Substantia nigra (tissue), 51 donors: ENCODE measurements at places on chromosomes 11 and 22.

DNA sequence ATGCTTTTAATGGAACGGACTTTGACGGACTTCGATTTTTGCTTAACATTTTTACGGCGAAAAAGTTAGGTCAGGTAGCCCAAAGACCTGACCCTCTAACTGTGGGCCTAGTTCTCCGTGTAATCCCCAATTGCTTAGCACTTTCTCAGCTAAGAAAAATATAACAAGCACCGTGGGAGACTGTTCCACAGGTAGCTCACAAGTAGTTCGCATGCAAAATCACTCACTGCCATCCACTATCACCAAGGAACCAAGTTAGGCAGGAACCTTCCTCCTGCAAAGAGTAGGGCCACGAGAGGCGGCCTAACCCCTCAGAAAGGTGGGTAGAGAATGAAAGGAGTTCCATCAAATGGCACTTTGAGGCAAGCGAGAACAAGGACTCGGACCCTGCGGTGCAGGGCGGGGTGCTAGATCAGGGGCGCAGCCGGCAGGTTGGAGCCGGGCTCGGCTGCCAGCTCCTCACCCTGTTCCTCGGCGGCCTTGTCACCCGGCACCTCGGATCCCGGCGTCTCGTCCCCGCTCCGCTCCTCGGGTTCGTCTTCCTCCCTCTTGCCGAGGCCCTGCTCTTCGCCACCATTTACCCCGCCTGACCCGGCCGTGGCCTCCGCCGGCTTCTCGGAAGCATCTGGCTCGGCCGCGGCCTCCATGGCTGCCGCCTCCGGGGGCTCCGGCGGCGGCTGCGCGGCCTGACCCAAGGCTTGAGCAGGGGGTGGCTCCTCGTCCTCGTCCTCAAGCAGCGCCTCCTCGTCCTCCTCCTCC is 922 bp downstream of the HNRNPUL2 start:
- DNase-seq = no peak

GRCh38 chr11:15616130-15617105 is 501.7 kb downstream of the INSC start:
- no peak for DNase-seq

GRCh38 chr11:63767565-63768236 is 874 bp downstream of the ZFTA start:
- no peak for DNase-seq

- DNase-seq = no peak
Observed at GRCh38 chr22:46453006-46453828, 84.2 kb downstream of the CELSR1 start.

DNA sequence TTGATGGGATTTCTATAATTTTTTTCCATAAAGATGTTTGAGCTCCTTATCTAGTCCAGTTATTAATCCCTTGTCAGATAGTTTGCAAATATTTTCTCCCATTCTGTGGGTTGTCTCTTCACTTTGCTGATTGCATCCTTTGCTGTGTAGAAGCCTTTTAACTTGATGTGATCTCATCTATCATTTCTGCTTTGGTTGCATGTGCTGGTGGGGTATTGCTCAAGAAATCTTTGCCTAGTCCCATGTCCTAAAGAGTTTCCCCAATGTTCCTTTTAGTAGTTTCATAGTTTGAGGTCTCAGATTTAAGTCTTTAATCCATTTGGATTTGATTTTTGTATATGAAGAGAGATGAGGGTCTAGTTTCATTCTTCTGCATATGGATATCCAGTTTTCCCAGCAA is 1.7 kb upstream of the IL2RB start:
- no peak for DNase-seq

DNA sequence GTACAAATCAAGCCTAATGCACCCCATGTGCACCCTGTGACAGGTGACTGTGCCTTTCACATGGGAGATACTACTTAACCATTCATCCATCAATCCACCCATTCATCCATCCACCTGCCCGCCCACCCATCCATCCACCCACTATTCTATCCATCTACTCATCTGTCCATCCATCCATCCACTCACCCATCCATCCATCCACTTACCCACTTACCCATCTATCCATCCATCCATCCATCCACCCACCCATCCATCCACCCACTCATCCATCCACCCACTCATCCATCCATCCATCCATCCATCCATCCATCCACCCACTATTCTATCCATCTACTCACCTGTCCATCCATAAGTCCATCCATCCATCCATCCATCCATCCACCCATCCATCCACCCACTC is 7.5 kb downstream of the C11orf24 start:
- no peak for DNase-seq
